ENCODE measurements at places on chromosomes 5 and 9.
A peak's percentile ranks its signal among the peaks of the same experiment; 100 is the strongest.

DNA sequence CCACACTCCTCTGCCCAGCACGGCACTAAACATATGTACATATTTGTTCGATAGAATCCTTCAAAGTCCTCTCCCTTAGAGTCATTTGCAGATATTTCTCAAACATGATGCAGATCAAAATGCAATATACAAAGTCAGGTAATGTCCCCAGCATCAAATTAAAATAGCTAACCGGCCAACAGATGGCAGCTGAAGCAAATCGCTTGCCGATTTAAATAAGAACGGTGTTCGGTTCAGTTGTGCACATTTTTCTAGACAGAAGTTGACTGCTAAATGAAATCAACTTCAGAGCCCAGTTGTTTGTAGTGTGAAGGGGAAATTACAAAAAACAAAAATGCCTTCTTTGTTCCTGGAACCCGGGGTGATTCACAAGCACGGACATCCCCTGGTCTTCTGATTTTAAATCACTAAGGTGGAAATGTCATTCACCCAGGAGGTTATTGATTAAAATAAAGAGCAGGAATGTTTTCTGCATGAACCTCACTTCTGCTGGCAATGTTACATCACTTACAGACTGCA lies 219.2 kb downstream of the EBF1 start:
- DNase-seq, result no peak

DNA sequence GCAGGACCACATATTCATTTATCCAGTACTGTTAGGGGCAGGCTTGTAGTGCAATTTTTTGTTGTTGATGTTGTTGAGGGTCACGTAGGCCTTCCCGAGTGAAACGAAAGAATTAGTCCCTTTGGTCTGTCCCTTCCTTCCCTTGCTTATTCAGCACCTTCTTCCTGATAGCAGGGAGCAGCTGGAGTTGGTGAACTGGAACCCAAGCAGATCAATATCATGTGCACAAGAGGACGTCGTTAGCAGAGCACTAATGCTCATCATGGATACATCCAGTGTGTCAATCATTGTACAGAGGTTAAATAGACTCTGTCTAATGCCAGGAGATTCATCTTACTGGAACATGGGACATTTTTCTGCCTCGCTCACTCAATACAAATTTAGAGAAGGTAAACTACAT lies 33.0 kb upstream of the MAP1B start:
- no peak for DNase-seq

DNA sequence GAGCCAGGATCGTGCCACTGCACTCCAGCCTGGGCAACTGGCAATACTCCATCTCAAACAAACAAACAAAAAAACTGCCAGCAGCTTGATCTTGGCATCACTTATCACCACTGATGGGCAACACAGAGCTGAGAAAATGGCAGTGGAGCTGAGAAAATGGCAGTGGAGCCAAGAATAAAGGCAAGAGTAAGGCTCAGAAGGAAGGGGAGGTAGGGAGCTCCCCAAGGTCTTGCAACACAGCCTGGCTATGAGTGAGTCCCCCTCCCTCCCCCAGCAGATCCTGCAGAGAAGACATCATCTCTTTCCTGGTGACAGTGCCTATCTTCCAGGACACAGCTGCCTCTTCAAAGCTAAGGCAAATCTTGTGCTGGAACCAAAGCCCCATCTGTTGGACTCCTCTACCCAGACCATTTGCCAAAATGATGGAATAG lies 70.3 kb downstream of the UGCG start:
- no peak for DNase-seq

DNA sequence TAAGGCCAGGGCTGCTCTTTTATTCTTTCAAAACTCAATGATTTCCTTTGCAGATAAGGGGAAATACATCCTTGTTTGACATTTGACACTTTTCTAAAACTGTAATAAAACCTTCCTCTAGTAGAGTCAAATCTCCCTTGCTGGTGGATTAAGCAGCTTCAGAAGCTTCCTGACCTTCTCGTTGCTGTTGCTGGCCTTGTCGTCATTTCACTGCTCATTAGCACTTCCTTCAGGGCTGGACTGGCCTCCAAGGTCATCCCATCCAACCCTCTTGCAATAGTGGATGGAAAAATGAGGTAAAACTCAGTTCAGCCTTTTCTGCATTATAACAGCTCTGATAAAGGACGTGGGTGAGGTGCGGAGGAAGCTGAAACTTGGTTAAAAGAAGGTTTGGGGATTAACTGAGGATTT lies 1.1 kb upstream of the ADAMTSL1 start:
- DNase-seq, result no peak

- peak; percentile 80 for DNase-seq
Measured at GRCh38 chr5:181188700-181189362, 16.2 kb downstream of the TRIM7 start.

- no peak for DNase-seq
Measured at GRCh38 chr5:80284720-80285119, 28.9 kb upstream of the SERINC5 start.

- no peak for DNase-seq
Measured at GRCh38 chr5:122291000-122291901, 20.8 kb upstream of the SNCAIP start.

- DNase-seq, result no peak
Measured at GRCh38 chr5:39427229-39427628, 2.4 kb upstream of the DAB2 start.

- no peak for DNase-seq
Measured at GRCh38 chr5:42828671-42829070, 17.0 kb upstream of the SELENOP start.

GRCh38 chr5:134174841-134175839 lies 1.6 kb downstream of the SKP1 start:
- no peak for DNase-seq

DNA sequence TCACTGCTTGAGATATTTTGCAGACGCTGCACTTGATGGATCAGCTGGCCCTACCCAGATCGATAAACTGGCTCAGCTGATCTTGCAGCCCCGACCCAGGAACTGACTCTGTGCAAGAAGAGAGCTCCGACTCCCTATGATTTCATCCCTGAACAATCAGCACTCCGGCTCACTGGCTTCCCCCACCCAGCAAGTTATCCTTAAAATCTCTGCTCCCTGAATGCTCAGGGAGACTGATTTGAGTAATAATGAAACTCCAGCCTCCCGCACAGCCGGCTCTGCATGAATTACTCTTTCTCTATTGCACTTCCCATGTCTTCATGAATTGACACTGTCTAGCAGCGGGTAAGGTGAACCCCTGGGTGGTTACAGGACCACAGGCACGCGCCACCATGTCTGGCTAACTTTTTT lies 16.9 kb upstream of the NANS start:
- DNase-seq, result no peak

GRCh38 chr9:99782962-99783718 lies 38.5 kb upstream of the NR4A3 start:
- peak; percentile 86 for DNase-seq

DNA sequence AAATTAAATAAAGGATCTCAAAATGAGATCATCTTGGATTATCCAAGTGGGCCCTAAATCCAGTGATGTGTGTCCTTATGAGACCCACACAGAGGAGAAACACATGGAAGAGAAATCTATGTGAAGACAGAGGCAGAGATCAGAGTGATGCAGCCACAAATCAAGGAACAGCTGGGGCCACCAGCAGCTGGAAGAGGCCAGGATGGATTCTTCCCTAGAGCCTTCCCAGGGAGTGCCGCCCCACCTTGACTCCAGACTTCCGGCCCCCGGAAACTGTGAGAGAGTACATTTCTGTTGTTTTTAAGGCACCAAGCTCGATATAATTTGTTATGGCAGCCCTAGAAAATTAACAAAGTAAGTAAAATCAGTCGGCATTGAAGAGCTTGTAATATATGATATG lies 286.9 kb downstream of the FBXL7 start:
- DNase-seq, result no peak

DNA sequence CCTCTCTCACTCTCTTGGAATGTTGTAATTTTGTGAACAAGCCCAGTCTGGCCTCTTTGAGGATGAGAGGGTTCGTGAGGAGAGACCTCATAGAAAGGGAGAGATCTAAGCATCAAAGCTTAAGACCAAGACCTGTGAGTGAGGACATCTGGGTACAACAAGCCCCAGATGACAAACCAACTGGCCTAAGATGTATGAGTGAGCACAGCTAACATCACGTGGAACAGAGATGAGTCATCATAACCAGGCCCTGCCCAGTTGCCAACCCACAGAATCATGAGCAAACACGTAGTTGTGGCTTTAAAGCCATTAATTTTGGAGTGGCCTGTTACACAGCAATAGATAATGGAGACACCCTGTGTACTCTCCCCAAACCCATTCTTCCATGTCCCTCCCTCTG lies 439.1 kb upstream of the KIF2A start:
- no peak for DNase-seq

DNA sequence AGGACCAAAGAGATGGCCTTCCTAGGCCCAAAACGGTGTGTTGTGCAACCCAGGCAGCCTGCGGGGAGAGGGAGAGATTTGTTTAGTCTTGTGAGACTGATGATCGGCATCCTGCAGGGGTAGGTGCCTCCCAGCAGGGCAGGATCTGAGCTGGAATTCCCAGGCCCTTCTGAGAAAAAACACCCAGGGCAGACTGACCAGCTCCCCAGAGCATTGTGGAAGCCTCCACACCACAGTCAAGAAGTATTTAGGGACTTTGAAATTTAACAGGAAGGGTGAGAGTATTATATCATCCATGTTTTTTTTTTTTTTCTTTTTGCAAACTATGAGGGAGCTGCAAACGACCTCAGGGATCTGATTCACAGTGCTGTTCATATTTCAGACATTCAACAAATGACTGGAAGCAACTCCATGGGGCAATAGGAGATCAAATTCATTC lies 104.5 kb upstream of the LHFPL2 start:
- no peak for DNase-seq

GRCh38 chr5:41621420-41621819 lies 111.0 kb upstream of the PLCXD3 start:
- no peak for DNase-seq

DNA sequence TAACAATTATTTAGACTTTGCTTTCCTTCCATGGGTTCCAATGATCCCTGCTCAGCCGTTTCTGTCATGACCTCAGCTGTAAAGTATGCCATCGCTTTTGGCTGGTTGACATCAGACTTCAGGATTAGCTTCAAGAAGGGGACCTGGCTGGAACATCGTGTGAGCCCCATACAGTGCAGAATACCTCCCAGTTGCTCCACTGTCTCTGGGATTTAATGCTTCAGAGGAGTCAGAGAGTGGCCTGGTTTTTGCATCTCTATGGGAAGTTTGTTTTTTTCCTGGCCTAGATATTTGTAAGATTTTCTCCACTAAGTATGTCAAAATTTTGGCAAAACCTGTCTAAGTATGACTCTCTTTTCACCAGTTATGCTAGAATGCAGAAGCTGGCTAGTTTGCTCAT lies 216.9 kb downstream of the GABBR2 start:
- DNase-seq, result no peak

GRCh38 chr9:85204176-85204575 lies 534.6 kb downstream of the NTRK2 start:
- DNase-seq, result no peak

DNA sequence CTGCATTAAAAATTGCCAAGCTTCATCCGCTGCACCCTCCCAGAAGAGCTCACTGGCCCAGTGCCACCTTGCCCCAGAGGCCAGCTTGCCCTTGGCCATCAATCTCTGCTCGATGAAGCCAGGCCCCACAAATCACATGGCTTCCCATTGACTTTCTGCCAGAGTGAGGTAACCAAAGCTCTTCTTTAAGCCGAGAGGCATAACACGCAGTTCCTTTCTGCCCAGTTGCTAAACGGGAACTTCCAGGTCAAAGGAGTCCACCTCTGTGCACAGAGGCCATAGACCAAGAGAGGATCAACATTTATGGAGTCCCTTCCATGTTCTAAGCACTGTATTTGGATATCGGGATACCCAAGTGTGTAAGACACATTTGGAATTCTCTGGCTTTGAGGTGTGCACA lies 208.8 kb downstream of the KIF4B start:
- DNase-seq, result no peak

- DNase-seq, result peak; percentile 74
Measured at GRCh38 chr5:53381-54174, 38.4 kb upstream of the PLEKHG4B start.

GRCh38 chr5:171438738-171439137 lies 19.3 kb downstream of the FGF18 start:
- no peak for DNase-seq

GRCh38 chr5:6766604-6767093 lies 53.4 kb downstream of the TENT4A start:
- DNase-seq, result peak; percentile 99

DNA sequence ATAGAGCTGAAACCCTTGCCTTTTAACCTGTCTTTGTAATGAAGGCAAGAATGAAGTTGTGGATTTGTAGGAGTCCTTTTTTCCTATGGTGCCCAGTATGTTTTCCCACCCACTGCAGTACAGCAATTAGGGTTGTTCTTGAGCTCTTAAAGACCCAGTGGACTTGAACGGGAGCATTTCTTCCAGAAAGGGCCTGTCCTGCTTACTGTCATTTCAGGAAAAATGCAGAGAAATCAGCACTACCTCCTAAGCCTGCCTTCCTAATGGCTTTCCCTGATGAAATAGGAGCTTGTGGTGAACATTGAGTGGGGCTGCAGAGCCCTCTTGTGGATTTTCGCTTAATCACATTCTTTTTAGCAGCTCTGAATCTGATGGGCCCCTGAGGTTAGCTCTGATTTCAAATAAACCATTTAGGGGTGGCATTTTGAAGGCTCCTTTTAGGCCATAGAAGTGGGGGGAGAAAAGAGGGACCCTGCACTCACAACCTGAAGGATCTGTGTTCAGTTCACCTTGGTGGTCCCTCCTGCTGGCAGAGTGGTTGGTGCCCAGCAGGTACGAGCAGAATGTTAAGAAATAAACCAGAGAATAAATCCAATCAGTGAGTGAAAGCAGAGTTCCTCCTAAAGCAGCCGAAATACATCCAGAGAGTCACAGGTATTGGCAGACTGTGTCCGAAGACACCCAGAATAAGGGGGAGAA lies 188.0 kb upstream of the KLF9 start:
- peak; percentile 64 for DNase-seq

GRCh38 chr9:91421971-91422757 lies 1.5 kb downstream of the NFIL3 start:
- DNase-seq, result peak; percentile 43

- DNase-seq, result no peak
Measured at GRCh38 chr5:172860520-172861443, 26.7 kb downstream of the ERGIC1 start.

DNA sequence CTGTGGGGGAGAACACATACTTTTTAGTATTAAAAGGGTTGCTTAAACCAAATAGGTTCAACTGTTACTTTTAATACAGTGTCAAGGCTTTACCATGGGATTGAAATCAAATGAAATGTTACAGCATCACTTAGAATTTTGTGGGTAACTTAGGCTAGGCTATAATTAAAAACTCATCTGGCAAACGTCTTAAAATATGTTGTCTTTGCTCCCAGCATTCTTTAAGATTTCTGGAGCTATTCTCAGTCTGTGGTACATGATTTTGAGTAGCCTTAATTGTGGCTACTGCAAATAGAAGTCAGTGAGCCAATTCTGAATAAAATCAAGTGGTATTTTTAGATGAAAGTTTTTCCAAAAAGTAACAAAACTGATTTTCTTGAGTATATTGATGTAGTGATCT lies 30.7 kb downstream of the UHRF2 start:
- no peak for DNase-seq

GRCh38 chr9:92404042-92404836 lies at the start of gene OGN:
TSS of gene OGN (minus strand) at chr9:92404578. CDS start at chr9:92403407, 1,171 bp downstream.
- no peak for DNase-seq

Measured in common myeloid progenitor, CD34-positive (primary cell).